ENCODE measurements at places on chromosomes 7 and 10. TPM values are rescaled to one million over a fixed set of nuclear protein-coding genes. Genes with fewer than 3 reads are reported as not detected.

Gene SAMD9L
- total RNA-seq = 22.6 TPM

Gene PITX3
- not detected for total RNA-seq

Gene SEMA3C
- total RNA-seq = 8.6 TPM

DNA sequence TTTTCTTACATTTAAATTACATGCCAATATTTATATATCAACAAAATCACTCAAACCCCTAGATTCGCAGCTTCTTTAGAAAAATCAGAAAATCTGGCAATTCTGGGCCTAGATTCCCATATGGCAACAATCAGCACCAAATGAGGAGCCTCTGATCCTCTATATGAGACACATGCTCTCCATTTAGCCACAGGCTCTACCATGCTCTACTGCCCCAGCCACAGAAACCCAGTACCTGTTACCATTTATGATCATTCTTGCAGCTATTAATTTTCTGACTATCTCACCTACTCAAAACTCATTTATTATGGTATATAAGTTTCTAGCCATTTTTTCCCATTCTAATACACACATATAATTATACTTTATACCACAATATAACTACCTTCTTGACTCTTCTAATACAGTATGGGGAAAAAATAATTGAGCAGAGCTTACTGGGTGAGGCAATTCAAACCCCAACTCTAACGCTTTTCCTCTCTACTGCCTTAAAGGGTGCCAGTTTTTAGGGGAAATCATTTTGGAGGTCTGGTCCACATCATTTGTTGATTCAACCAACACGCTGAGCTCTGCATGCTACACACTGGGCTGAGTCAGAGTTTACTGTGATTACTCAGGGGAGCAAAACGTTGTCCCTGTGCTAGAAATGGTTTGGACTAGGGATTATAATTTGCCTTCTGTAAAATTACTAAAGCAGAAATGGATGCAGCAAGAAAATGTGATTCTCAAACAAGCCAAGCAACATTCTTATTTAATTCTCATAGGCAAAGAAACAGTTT, 11.6 kb downstream of the PDLIM1 start:
- no peak for DNase-seq

All from glomerular endothelial cell (primary cell).